ENCODE measurements at places on chromosomes 3 and 15.

DNA sequence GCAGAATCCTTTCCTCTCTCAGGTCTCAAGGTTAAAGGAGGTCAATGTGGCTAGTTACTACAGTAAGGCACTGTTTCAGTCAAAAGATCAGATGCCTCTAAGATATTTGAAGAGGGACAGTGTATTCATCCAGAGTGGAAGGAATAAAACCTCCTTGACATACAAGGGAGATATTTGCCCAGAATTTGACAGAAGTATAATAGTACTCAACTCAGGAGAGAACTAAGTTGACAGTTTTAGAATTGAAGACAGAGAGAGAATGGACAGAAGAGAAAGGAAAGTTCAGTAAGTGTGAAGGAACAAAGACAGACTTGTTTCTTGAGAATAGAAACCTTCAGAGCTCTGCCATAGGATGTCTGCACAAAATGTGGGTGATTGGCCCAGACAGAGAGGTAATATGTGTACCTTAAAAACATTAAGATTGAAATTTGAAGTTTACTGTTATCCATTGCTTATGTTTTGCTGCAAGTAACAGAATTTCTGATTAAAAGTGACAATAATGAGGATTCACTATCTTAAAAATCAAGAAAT is 507.1 kb downstream of the IGSF11 start:
- no peak for DNase-seq

DNA sequence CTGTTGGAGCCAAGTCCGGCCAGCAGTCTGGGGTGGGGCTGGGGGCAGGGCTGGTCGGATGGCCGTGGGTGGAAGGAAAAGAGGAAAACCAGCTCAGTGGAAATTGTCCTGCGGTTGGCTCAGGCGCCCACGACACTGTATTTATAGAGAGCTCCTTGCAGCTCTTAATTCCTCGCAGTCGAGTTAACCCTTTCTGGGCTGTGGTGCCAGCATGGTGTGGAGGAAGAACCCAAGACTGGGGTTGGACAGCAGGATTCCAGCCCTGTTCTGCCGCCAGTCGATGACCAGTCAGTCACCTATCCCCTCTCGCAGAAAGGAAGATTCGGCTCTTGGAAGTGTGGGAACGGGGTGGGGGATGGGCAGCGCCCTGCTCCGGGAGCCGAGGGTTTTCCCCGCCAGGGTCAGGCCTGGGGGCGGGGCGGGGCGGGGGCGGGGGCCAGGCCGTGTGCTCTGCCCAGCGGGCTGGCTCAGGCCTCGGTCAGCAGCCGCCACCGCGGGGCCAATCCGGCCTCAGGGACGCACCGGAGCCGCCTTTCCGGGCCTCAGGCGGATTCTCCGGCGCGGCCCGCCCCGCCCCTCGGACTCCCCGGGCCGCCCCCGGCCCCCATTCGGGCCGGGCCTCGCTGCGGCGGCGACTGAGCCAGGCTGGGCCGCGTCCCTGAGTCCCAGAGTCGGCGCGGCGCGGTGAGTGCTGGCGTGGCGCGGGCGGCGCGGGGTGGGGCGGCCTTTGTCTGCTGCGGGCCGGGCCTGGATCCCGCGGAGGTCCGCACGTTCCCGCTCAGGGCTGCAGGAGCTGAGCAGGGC is at the start of gene CD276:
Gene CD276, plus strand, starts transcription at position 607 of the 804 bp plus-strand sequence. CDS start 15,257 bp downstream, outside the sequence.
- no peak for DNase-seq

DNA sequence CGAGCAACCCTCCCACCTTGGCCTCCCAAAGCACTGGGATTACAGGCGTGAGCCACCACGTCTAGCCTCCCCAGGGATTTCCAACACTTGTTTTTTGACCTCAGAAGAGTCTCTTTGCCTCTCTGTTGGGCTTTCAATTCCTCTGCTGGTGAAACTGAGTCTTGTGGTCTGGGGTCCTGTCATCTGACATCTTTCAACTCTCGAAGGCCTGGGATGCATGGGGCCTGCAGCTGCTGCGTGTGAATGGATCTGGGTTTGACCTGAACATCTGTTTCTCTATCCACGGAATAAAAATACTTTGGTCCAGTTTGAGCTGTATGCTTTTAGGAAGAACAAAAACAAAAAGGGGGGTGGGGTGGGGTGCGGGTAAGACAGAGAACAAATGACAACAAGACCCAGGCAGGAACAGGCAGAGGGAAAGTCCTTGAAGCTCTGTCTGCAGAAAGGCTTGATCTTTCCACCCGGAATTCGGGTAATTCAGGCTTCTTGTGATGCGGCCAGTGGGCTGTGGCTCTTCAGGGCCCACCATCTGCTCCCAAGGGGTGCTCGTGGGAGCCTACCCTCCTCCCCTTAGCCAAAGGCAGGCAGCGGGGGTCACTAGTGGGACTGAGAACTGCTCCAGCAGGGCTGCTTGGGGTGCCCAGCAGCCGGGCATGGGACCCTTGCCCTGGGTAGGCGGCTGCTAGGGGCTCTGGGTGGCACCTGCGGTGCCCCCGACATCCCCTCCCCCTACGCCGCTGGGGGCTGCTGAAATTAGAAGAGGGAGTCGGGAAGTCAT is 71.5 kb downstream of the SLC12A8 start:
- no peak for DNase-seq

- DNase-seq, result no peak
These were observed 103.2 kb downstream of the PPP2R3A start for GRCh38 chr3:136068708-136069107.

DNA sequence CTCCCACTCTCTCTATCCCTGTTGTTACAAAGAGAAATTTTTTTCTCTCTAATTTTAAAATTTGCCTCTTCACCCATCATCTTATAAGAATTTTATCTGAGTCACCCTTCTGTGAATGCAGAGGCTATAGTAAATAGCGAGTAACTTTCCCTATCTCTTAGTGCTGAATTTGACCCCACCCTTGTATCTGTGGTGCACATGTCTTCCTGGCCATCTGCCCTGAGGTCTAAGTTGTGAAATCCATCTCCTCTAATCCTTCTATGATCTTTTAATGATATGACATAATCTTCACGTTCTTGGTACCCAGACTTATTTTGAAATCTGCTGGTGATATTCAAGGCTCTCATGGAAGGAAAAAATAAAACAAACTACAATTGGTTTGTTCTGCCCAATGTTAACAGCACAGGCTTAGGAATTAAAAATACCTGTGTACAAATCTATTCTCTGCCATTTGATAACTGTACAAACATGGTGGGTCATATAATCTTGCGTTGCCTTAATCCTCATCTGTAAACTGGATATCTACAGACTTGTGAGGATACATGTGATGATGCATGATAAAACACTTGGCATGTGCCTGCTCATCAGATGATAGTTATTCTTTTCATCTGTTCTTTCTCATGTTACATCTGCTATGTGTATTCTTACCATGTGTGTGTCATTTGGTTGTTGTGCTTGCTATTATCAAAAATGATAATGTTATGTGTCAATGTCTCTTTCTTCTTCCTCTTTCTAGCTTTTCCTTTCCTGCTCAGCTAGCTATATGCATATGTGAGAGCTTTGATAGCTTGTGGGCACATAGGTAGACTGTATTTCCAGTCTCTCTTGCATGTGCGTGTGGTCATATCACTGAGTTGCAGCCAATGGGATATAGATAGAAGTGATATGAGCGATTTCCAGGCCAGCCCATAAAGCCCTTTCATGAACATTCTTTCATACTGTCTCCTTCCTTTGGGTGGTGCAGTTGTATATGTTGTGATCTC is 13.7 kb upstream of the CCR3 start:
- DNase-seq, result no peak

Data from stimulated activated CD4-positive, alpha-beta T cell treated with anti-CD3 and anti-CD28 coated beads, Interleukin-1b, Interleukin-23, amount 100 ng/mL, for 4 hours (primary cell).